ENCODE measurements at places on chromosomes 13 and 19. TPM values are rescaled to one million over a fixed set of nuclear protein-coding genes. Genes with fewer than 3 reads are reported as not detected.
A peak's percentile ranks its signal among the peaks of the same experiment; 100 is the strongest.

DNA sequence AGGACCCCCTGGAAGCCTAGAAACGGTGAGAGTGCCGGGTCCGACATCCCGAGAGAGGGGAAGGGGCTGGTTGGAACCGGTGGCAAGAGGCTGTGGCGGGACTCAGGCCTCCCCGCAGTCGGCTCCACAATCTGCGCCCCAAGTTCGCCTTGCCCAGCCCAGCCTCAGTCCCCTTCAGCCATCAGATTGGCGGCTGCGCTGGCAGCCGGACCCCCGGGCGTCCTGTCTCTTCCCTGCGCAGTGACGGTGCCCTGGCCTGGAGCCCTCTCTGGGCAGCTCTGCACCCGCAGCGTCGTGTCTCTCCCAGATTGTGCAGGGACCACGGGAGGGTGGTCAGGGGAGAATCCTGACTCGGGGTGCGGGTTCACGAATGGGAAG is 315 bp downstream of the ZNF492 start:
- no peaks in the 10 kb centered on the region for H3K36me3 ChIP-seq
- H3K4me1 ChIP-seq: no peaks in the 10 kb centered on the region
- H3K4me3 ChIP-seq: peak overlapping the region; percentile 53
- H3K27ac ChIP-seq: no peak overlapping the region
- no peak for DNase-seq
- H3K27me3 ChIP-seq: no peaks in the 10 kb centered on the region

GRCh38 chr19:38402623-38402966 is 298 bp upstream of the FAM98C start:
- peaks cover 18% of the 10 kb centered on the region for H3K36me3 ChIP-seq
- DNase-seq: no peak
- peak overlapping the region; percentile 66 for H3K4me3 ChIP-seq
- no peaks in the 10 kb centered on the region for H3K27me3 ChIP-seq
- peak overlapping the region; percentile 62 for H3K27ac ChIP-seq
- peaks cover 10% of the 10 kb centered on the region for H3K4me1 ChIP-seq

DNA sequence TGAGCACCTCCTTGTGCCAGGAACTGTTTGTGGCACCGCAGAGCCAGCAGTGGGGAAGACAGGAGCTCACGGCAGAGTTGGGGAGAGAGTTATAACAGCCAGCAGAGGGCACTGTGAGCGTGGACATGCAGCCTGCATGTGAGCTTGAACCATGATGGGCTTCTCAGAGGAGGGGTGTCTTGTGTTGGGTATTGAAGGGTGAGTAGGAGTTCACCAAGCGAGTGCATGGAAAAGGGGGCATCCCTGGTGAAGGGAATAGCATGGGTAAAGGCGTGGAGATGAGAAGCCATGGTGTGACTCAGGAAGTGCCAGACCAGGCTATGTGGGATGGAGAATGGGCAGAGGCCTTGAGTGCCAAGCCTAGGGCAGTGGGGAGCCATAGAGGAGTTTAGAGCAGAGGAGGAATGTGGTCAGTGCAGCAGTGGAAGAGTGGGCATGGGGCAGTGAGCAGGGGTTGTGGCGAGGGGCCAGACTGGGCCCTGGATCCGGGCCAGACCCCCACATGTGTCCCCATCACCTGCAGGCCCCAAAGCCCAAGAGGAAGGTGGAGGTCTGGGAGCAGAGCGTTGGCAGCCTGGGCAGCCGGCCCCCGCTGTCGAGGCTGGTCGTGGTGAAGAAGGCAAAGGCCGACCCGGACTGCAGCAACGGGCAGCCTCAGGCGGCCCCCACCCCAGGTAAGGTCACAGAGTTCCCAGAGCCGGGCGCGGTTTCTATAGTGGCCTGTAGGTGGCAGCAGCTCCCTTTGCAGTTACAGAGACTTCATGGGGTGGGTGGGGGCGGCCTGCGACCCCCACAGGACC is 11.8 kb upstream of the SHD start:
- H3K36me3 ChIP-seq: peaks cover 22% of the 10 kb centered on the region
- no peaks in the 10 kb centered on the region for H3K27me3 ChIP-seq
- peak; percentile 51 for DNase-seq
- H3K4me3 ChIP-seq: no peak overlapping the region

CBY2 gene
- total RNA-seq: not detected

DNA sequence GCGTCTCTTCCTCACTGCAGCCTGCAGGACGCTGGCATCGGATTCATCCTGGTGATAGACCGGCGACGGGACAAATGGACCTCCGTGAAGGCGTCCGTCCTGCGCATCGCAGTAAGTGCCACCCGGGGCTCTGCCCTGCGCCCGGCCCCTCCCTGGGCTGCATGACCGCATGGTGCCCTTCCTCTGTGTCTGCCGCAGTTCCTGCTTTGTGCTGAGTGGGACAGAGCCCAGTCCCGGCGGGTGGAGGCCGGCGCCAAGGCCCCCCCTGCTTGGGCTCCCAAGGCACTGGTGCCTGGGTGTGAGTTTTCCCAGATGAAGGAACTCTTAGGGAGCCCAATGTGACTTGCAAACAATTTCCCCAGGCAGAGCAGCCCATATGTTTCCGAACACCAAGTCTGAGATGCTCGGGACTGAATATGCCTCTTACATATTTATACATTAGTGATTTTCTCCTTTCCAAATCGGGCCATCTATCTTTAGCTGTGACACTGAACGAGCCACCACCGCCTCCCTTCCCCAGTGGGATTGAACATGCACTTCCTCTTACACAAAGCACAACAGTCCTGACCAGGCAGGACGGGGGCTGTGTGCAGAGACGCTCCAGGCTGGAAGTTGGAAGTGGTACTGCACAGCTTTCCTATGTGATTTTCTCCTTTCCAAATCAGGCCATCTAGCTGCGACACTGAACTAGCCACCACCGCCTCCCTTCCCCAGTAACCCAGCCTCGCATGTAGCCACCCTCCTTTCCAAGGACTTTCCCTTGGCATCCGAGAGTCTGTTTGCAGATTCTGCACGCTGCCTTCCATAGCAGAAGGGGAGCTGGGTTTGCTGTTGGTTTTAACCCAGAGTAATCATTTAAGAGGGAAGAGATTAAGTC is 60.1 kb upstream of the F7 start:
- H3K36me3 ChIP-seq: no peaks in the 10 kb centered on the region
- DNase-seq: no peak
- no peak overlapping the region for H3K4me3 ChIP-seq

DNA sequence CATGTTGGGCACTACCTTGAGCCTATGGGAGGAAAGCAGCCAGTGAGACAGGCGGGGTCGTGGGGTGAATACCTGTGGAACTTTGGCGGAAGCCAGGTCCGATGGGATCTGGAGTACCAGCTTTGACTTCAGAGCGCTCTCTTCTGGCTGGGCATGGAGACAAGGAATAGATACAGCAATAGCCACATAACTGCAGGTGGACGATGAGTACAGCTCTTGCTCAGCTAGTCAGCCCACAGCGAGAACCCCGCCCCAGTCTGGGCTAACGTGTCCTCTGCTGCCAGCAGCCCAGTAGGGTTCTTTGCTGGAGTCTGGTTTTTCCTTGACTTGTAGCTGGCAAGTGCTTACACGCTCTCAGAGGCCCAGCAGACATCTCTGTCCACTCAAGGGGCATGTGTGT is 83.4 kb downstream of the SIPA1L3 start:
- no peaks in the 10 kb centered on the region for H3K27me3 ChIP-seq
- no peak overlapping the region for H3K27ac ChIP-seq
- no peak overlapping the region for H3K4me3 ChIP-seq
- H3K4me1 ChIP-seq: peaks cover 8% of the 10 kb centered on the region
- DNase-seq: no peak

- H3K27me3 ChIP-seq: no peaks in the 10 kb centered on the region
- no peaks in the 10 kb centered on the region for H3K36me3 ChIP-seq
These were observed 9.1 kb upstream of the LILRB5 start for GRCh38 chr19:54266133-54266532.
